ENCODE measurements at places on chromosomes 3 and 15. TPM values are rescaled to one million over a fixed set of nuclear protein-coding genes. Genes with fewer than 3 reads are reported as not detected.

- H3K27ac ChIP-seq, result no peak overlapping the region
- no peaks in the 10 kb centered on the region for H3K27me3 ChIP-seq
- H3K4me1 ChIP-seq, result no peaks in the 10 kb centered on the region
- H3K36me3 ChIP-seq, result no peaks in the 10 kb centered on the region
- no peak for DNase-seq
Measured at GRCh38 chr3:72379500-72380187, 468.6 kb downstream of the SHQ1 start.

DNA sequence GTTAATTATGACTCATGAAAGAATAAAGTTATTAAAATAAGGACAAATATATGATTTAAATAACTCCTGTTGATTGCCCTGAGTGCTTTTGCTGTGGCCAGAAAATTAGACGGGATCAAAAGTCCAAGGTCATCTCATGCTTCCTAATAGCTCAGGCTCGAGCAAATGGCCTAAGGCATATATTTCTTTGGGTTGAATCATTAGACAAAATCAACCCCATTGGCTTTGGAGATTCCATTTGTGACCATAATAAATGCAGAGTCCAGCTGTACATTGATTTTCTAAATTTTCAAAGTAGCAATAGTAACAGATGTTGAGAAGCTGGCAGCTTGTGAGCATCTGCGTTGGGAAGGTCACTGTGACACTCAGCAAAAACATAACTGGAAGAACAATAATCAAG, 464.5 kb upstream of the TGFBR2 start:
- DNase-seq, result no peak
- no peaks in the 10 kb centered on the region for H3K4me1 ChIP-seq
- no peaks in the 10 kb centered on the region for H3K36me3 ChIP-seq
- no peak overlapping the region for H3K4me3 ChIP-seq
- no peaks in the 10 kb centered on the region for H3K27me3 ChIP-seq

DNA sequence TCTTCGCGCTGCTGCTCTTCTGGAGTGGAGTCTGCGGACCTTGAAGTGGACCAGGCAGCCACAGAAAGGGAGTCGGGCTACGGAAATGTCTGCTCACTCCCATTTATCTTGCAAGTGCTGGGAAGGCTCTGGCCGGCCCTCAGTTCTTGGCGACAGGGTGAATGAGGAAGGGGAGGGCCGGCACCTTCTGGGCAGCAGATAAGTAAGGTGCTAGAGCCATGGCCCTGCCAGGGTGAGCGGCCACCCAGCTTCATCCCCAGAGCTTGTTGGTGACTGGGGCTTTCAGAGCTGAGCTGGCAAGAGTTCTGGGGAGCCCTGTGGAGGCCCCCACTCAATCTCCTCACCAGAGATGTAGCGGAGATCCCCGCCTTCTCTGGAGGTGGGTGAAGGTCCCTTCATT, 103.5 kb downstream of the ASB7 start:
- no peak overlapping the region for H3K4me3 ChIP-seq
- no peaks in the 10 kb centered on the region for H3K27me3 ChIP-seq
- no peak for DNase-seq
- H3K36me3 ChIP-seq, result no peaks in the 10 kb centered on the region
- no peak overlapping the region for H3K27ac ChIP-seq

DNA sequence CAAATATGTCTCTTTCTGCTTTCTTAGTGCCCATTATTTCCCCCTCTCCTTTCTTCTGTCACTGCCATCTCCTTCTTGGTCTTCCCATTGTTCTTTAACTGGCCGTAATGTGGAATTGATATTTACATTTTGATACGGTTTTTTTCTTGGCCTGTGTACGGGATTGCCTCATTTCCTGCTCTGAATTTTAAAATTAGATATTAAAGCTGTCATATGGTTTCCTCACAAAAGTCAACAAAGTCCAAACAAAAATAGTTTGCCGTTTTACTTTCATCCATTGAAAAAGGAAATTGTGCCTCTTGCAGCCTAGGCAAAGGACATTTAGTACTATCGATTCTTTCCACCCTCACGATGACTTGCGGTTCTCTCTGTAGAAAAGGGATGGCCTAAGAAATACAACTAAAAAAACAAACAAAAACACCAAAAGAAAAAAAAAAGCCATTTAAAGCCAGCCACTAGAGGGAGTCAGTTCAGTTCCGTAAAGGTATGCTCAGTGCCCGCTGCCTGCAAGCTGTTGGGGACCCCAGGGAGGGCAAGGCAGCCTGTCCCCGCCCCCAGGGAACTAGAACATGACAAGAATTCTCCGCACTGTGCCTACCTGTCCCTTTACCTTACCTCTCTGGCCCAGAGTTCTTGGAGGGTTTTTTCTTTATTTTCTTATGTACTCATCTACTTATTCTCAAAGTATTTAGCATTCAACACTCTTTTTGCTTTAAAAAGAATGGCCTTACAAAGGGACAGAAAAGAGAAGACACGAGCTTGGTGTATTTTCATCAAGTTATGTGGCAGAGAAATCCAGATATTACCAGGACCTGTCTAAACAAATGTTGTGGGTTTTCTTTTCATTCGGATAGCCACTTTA, 30.0 kb upstream of the NR2E3 start:
- peak; percentile 40 for DNase-seq
- H3K4me1 ChIP-seq, result 0 out of 2 replicates have a peak, but pooled peaks cover 3% of the 10 kb centered on the region
- H3K27me3 ChIP-seq, result no peaks in the 10 kb centered on the region
- no peaks in the 10 kb centered on the region for H3K36me3 ChIP-seq
- H3K27ac ChIP-seq, result no peak overlapping the region

The ETV5 gene
- 64.7 TPM for total RNA-seq

GRCh38 chr3:194517333-194517732, 30.5 kb upstream of the ATP13A3 start:
- peaks cover 7% of the 10 kb centered on the region for H3K4me1 ChIP-seq
- H3K4me3 ChIP-seq, result no peak overlapping the region
- no peaks in the 10 kb centered on the region for H3K36me3 ChIP-seq
- DNase-seq, result no peak

The VPS18 gene
- total RNA-seq, result 16.6 TPM

The HGD gene
- total RNA-seq, result 0.18 TPM

The PDZRN3 gene
- 27.3 TPM for total RNA-seq

GRCh38 chr3:34650131-34650530, 851.7 kb downstream of the PDCD6IP start:
- no peaks in the 10 kb centered on the region for H3K4me1 ChIP-seq
- no peaks in the 10 kb centered on the region for H3K27me3 ChIP-seq
- no peak for DNase-seq
- no peak overlapping the region for H3K27ac ChIP-seq

GRCh38 chr15:58918239-58918638, 15.2 kb downstream of the SLTM start:
- H3K27me3 ChIP-seq, result no peaks in the 10 kb centered on the region
- peaks cover 55% of the 10 kb centered on the region for H3K36me3 ChIP-seq
- H3K4me1 ChIP-seq, result 0 out of 2 replicates have a peak, but pooled peaks cover 2% of the 10 kb centered on the region
- H3K4me3 ChIP-seq, result no peak overlapping the region
- no peak for DNase-seq

GRCh38 chr3:114179575-114179974, 723 bp upstream of the DRD3 start:
- H3K36me3 ChIP-seq, result no peaks in the 10 kb centered on the region
- H3K27me3 ChIP-seq, result no peaks in the 10 kb centered on the region
- H3K4me3 ChIP-seq, result no peak overlapping the region
- DNase-seq, result no peak

GRCh38 chr15:89400782-89401545, 66.3 kb upstream of the POLG start:
- H3K4me1 ChIP-seq, result no peaks in the 10 kb centered on the region
- H3K4me3 ChIP-seq, result no peak overlapping the region
- H3K27me3 ChIP-seq, result peaks cover 14% of the 10 kb centered on the region

GRCh38 chr3:115828401-115828800, 205.1 kb downstream of the GAP43 start:
- no peak for DNase-seq
- no peaks in the 10 kb centered on the region for H3K27me3 ChIP-seq
- H3K4me3 ChIP-seq, result no peak overlapping the region
- H3K27ac ChIP-seq, result no peak overlapping the region
- H3K36me3 ChIP-seq, result no peaks in the 10 kb centered on the region

DNA sequence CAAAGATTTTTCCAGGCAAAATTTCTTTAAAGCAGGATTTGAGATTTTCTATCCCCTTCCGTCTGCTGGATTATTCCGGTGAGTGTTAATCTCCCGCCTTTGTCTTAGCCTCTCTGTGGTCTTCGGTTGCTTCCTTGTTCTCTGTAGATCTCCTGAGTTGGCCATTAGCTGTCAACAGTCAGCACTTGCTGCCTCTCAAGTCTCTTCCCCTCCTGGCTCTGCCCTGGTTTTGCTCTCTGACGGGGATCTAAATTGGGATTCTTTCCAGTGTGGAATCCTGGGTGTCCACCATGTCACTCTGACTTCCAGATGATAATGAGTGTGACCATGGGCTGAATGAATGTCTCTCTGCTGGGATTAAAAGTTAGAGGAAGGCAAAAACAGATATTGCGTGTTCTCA, 121.5 kb downstream of the IGF1R start:
- H3K4me3 ChIP-seq, result no peak overlapping the region
- H3K4me1 ChIP-seq, result no peaks in the 10 kb centered on the region
- H3K27me3 ChIP-seq, result no peaks in the 10 kb centered on the region
- H3K36me3 ChIP-seq, result no peaks in the 10 kb centered on the region

The KLHL40 gene
- total RNA-seq, result 0.71 TPM

DNA sequence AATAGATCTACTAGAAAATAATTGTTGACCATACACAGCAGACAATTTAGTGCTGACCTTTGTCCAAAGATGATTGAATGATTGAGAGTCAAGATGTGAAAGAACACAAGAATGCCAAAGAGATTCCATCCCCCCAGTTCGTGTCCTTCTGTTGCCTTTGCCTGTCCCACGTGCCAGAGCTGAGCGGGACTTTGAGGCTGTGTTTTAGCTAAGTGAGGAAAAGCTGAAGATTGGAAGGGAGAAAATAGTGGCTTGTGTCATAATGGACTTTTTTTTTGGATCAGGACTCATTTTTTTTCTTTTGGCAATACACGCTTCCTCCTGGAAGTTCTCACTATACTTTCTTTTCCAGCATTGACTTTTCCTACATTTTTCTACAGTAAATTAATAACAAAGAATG, 206.6 kb upstream of the MDFIC2 start:
- H3K36me3 ChIP-seq, result no peaks in the 10 kb centered on the region
- no peak for DNase-seq
- H3K27ac ChIP-seq, result no peak overlapping the region
- no peak overlapping the region for H3K4me3 ChIP-seq
- no peaks in the 10 kb centered on the region for H3K4me1 ChIP-seq
- H3K27me3 ChIP-seq, result no peaks in the 10 kb centered on the region

DNA sequence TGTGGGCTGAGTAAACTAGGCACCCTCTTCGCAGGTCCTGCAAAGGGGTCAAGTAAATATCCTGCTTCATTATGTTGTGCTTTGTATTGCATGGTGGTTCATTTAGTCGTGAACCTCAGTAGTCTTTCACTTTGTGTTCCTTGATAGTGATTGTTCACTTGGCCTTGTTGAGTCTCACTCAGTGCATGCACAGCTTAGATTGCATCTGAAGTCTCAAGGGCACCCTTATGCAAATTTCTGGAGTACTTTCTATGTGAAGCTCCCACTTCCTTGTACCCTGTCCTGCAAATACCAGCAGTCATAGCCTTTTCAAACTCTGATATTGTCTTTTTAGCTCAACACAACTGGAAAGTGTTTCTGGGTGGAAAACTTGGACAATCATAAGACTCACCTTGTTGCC, 519.2 kb downstream of the NAALADL2 start:
- H3K4me3 ChIP-seq, result no peak overlapping the region
- no peak for DNase-seq
- no peaks in the 10 kb centered on the region for H3K27me3 ChIP-seq
- H3K27ac ChIP-seq, result no peak overlapping the region
- no peaks in the 10 kb centered on the region for H3K4me1 ChIP-seq
- no peaks in the 10 kb centered on the region for H3K36me3 ChIP-seq

The SI gene
- not detected for total RNA-seq

GRCh38 chr15:60362321-60363086, 35.3 kb downstream of the ANXA2 start:
- peaks cover 41% of the 10 kb centered on the region for H3K36me3 ChIP-seq
- H3K4me1 ChIP-seq, result peaks cover 20% of the 10 kb centered on the region
- peak overlapping the region; percentile 17 for H3K27ac ChIP-seq
- H3K4me3 ChIP-seq, result no peak overlapping the region

- DNase-seq, result no peak
- H3K27me3 ChIP-seq, result no peaks in the 10 kb centered on the region
- no peaks in the 10 kb centered on the region for H3K4me1 ChIP-seq
- H3K36me3 ChIP-seq, result no peaks in the 10 kb centered on the region
- no peak overlapping the region for H3K4me3 ChIP-seq
- H3K27ac ChIP-seq, result no peak overlapping the region
Measured at GRCh38 chr3:34296796-34297195, 498.4 kb downstream of the PDCD6IP start.

The NME9 gene
- 0.08 TPM for total RNA-seq

- DNase-seq, result peak; percentile 32
- no peak overlapping the region for H3K4me3 ChIP-seq
- no peaks in the 10 kb centered on the region for H3K27me3 ChIP-seq
- no peak overlapping the region for H3K27ac ChIP-seq
- peaks cover 9% of the 10 kb centered on the region for H3K4me1 ChIP-seq
Measured at GRCh38 chr3:197031315-197032285, 2.0 kb upstream of the MELTF start.

DNA sequence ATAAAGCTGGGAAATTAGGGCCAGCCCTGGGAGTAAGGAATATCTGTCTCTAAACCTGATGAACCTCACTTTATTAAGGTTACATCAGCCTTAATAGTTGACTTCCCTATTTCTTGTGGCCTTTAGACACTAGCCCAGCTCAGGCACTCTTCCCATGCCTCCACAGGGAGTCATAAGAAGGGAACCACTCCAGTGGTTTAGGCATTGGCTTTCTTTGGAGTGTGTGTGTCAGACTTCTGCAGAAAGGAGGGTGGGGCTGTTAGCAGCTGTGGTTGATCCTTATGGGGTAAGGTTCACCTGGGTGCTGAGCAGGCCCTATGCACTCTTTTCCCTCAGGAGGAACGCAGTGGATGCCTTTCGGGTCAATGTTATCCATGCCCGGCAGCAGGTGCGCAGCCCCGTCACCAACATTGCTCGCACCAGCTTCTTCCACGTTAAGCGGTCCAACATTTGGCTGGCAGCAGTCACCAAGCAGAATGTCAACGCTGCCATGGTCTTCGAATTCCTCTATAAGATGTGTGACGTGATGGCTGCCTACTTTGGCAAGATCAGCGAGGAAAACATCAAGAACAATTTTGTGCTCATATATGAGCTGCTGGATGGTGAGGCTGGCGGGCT, 4.0 kb downstream of the AP2M1 start:
- H3K27me3 ChIP-seq, result no peaks in the 10 kb centered on the region
- H3K4me3 ChIP-seq, result no peak overlapping the region
- H3K27ac ChIP-seq, result no peak overlapping the region

The TMEM39A gene
- 38.7 TPM for total RNA-seq

All from SJCRH30 (cell line).